ENCODE measurements at places on chromosomes 2 and 18. TPM values are rescaled to one million over a fixed set of nuclear protein-coding genes. Genes with fewer than 3 reads are reported as not detected.

GRCh38 chr2:20170704-20171250 is 54.2 kb downstream of the SDC1 start:
- H3K36me3 ChIP-seq = no peaks in the 10 kb centered on the region
- no peak overlapping the region for H3K4me3 ChIP-seq
- DNase-seq = no peak
- H3K27me3 ChIP-seq = no peaks in the 10 kb centered on the region
- H3K4me1 ChIP-seq = no peaks in the 10 kb centered on the region

DNA sequence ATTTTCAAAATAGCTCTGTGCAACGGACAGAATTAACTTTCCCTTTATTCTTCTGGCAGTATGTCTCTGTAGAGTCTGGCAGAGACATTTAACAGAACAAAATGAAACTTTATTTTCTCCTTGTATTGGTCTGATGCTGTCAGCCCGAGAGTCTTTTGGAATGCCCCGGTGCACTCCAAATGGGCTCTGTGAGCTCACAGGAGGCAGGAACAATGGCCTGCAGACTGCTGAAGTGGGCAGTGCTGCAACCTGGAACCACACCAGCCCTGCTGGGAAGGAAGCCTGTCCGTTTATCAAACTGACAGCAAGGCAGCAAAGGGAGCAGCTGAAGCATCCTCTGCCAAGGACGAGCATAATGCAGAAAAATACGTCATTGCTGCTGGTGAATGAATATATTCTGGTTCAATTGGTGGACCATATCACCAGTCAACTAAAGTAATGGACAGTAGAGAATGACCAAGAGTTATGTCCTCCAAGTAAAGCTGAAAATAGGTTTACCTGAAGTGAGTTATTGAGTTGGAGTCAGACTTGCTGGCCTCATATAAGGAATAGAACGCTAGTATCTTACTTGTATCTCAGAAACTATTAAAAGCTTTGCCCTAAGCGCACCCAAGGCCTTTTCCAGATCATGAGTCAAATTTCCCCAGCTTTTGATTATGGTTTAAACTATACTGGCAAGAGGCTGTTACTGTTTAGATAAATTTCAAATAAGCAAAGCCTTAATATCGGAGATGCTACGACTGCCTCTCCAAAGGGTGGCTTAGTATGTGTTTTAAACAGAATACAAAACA is 207.6 kb upstream of the TANK start:
- no peaks in the 10 kb centered on the region for H3K4me1 ChIP-seq
- peak; percentile 85 for DNase-seq
- H3K4me3 ChIP-seq = peak overlapping the region; percentile 34
- H3K27me3 ChIP-seq = no peaks in the 10 kb centered on the region
- peak overlapping the region; percentile 79 for H3K27ac ChIP-seq

DNA sequence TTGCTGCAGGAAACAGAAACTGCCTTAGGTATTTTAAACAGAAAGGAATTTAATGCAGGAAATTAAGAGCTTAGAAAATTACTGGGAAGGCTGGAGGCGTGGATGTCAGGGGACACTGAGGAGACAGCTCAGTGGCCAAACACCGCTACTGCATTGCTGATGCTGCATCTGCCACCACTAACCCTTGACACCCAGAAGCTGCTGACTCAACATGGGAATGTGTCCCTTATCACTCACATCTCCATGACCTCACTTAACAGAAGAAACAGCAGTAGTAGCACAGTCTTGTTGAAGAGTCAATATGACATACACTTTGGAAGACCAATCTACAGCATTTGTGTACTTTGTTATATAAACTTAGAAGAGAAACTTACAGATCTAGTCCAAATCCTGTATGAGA is 906.1 kb downstream of the SLC4A3 start:
- H3K4me3 ChIP-seq = no peak overlapping the region
- H3K36me3 ChIP-seq = no peaks in the 10 kb centered on the region
- H3K27ac ChIP-seq = no peak overlapping the region
- H3K4me1 ChIP-seq = no peaks in the 10 kb centered on the region

GRCh38 chr2:220263300-220263699 is 635.9 kb downstream of the SLC4A3 start:
- no peak overlapping the region for H3K4me3 ChIP-seq
- no peak overlapping the region for H3K27ac ChIP-seq
- H3K36me3 ChIP-seq = no peaks in the 10 kb centered on the region
- peaks cover 4% of the 10 kb centered on the region for H3K4me1 ChIP-seq

DNA sequence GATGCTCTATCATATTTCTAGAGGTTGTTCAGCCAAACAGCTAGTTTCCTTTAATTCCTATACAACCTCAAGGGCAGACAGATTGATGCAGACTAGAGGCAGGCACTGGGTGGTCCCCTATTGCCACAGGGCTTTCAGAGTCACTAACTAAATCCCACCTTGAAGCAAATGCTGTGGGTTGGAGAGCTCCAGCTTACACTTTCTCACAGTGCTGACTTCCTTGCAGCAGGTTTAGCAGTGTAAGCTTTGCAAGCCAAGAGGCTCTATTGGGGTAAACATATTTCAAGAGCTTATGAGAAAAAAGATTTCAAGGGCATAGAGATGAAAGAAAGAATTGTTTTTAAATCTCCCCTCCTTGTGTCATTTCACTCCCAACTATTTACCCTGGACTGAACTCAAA is 366.5 kb upstream of the CRIM1 start:
- no peaks in the 10 kb centered on the region for H3K4me1 ChIP-seq
- H3K27ac ChIP-seq = no peak overlapping the region
- no peak overlapping the region for H3K4me3 ChIP-seq
- no peaks in the 10 kb centered on the region for H3K36me3 ChIP-seq
- no peaks in the 10 kb centered on the region for H3K27me3 ChIP-seq
- DNase-seq = no peak

DNA sequence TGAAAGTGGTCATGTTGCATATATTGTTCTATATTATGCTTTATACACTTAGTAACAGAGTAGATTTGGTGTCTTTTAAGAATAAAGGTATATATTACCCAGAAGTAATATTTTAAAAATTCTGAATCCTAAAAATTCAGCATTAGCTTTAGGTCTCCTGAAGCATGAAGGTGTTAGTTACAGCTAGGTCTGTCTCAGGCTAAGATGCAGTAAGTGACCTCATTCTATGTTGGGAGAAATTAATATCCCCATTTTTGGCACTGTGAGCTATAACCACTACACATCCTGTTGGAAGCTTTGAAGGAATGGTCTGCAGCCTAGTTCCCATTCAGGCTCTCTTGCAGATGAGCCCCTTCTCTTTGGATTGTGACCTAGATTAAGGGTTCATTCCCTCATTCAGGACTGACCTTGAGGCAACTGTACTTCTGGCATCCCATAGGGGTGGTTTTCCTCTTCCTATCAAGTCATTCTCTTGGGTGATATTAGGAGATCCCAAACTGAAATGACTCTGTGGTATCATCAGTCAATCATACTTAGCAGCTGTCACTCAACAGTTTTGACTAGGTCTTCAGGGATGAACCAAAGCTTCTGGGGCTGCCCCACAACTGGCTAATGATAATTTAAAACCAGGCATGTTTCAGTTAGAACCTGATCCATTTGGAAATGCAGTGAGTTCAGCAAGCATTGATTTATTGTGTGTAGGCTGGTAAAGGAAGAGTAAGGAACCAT is 117.7 kb downstream of the GPD2 start:
- no peak overlapping the region for H3K27ac ChIP-seq
- no peaks in the 10 kb centered on the region for H3K27me3 ChIP-seq
- H3K4me3 ChIP-seq = no peak overlapping the region
- no peak for DNase-seq
- H3K36me3 ChIP-seq = peaks cover 9% of the 10 kb centered on the region

GRCh38 chr18:5447442-5447841 is 96.4 kb downstream of the EPB41L3 start:
- H3K4me1 ChIP-seq = no peaks in the 10 kb centered on the region
- no peaks in the 10 kb centered on the region for H3K36me3 ChIP-seq
- DNase-seq = no peak
- H3K27me3 ChIP-seq = no peaks in the 10 kb centered on the region
- H3K27ac ChIP-seq = no peak overlapping the region

Gene HAAO
- 5.6 TPM for total RNA-seq

Gene TRIM43
- total RNA-seq = not detected

Gene ITGA6
- 14.0 TPM for total RNA-seq
